ENCODE measurements at places on chromosomes 7 and 10. TPM values are rescaled to one million over a fixed set of nuclear protein-coding genes. Genes with fewer than 3 reads are reported as not detected.

DNA sequence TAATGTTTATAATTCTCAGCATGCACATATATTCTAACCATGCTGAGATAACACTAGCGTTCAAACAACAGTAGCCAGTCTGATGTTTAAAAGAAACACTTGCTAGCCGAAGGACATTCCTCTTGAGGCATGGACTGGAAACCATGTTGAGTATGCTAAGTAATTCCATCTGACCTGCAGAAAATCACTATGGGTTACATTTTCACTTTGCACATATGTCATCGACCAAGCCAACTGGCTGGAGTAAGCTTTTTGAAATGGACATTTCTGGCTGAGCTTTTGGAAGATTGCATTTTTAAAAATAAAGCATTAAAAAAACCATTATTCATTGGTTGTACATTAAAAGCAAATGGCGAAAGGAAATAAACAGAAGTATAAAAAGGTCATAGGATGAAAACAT, 88.2 kb downstream of the BBS9 start:
- no peaks in the 10 kb centered on the region for H3K4me1 ChIP-seq
- no peaks in the 10 kb centered on the region for H3K27me3 ChIP-seq
- DNase-seq = no peak
- no peak overlapping the region for H3K27ac ChIP-seq
- H3K4me3 ChIP-seq = no peak overlapping the region
- H3K36me3 ChIP-seq = no peaks in the 10 kb centered on the region

The TCAF2 gene
- total RNA-seq = 1.8 TPM

The AKR1B15 gene
- 0.29 TPM for total RNA-seq

- peaks cover 85% of the 10 kb centered on the region for H3K27me3 ChIP-seq
- H3K4me1 ChIP-seq = no peaks in the 10 kb centered on the region
- no peak overlapping the region for H3K4me3 ChIP-seq
- H3K36me3 ChIP-seq = no peaks in the 10 kb centered on the region
- no peak for DNase-seq
Observed at GRCh38 chr10:100811261-100811660, 65.9 kb downstream of the PAX2 start.

DNA sequence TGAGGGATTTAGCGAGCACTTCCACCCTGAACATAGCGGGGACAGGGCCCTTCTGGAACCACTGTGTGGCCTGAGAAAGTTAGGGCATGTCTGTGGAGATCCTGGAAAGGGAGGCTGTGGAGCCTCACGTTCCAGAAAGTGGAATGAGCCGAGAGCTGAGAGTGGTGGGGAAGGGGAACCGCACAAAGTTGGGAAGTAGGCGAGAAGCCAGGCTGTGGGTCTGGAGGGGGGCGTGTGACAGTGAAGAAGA, 10.4 kb upstream of the PAX2 start:
- no peak for DNase-seq
- H3K27ac ChIP-seq = no peak overlapping the region

GRCh38 chr7:91249506-91250233, 14.6 kb upstream of the FZD1 start:
- peaks cover 16% of the 10 kb centered on the region for H3K4me1 ChIP-seq
- no peaks in the 10 kb centered on the region for H3K36me3 ChIP-seq
- no peaks in the 10 kb centered on the region for H3K27me3 ChIP-seq
- H3K27ac ChIP-seq = no peak overlapping the region
- no peak overlapping the region for H3K4me3 ChIP-seq

- peak overlapping the region; percentile 55 for H3K4me3 ChIP-seq
- no peaks in the 10 kb centered on the region for H3K36me3 ChIP-seq
- H3K27ac ChIP-seq = peak overlapping the region; percentile 37
- H3K4me1 ChIP-seq = peaks cover 18% of the 10 kb centered on the region
- H3K27me3 ChIP-seq = no peaks in the 10 kb centered on the region
- no peak for DNase-seq
Observed at GRCh38 chr10:112376396-112376790, 2.5 kb downstream of the ACSL5 start.

The SP4 gene
- total RNA-seq = 5.1 TPM

The EEPD1 gene
- total RNA-seq = 9.0 TPM

DNA sequence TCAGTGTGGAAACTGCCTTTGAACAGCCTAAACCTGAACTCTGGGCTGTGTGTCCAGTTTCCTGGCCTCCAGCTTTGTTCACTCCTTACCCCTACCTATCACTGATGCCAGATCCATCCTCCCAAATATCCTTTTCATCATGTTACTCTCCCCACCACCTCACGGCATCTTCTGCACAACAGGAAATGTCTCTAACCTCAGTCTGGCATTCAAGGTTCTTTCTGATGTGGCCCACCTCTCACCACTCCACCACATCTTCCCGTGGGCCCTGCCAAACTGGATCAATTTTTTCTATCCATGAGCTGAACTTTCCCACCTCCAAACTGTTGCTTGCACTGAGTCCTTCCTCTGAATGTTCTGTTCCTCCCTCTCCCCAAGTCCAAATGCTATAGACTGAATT, 35.8 kb upstream of the MAP3K8 start:
- DNase-seq = no peak
- no peaks in the 10 kb centered on the region for H3K4me1 ChIP-seq
- H3K4me3 ChIP-seq = no peak overlapping the region

- no peaks in the 10 kb centered on the region for H3K36me3 ChIP-seq
- no peak overlapping the region for H3K27ac ChIP-seq
- H3K27me3 ChIP-seq = no peaks in the 10 kb centered on the region
- H3K4me1 ChIP-seq = peaks cover 7% of the 10 kb centered on the region
- no peak overlapping the region for H3K4me3 ChIP-seq
Observed at GRCh38 chr7:156897673-156898072, 4.7 kb upstream of the LMBR1 start.

GRCh38 chr10:28566458-28567015, 33.6 kb downstream of the WAC start:
- H3K27me3 ChIP-seq = no peaks in the 10 kb centered on the region
- peaks cover 17% of the 10 kb centered on the region for H3K4me1 ChIP-seq
- H3K4me3 ChIP-seq = no peak overlapping the region
- H3K27ac ChIP-seq = no peak overlapping the region

GRCh38 chr10:26612151-26612915, 85.2 kb upstream of the PDSS1 start:
- H3K4me3 ChIP-seq = no peak overlapping the region
- no peak overlapping the region for H3K27ac ChIP-seq
- no peaks in the 10 kb centered on the region for H3K4me1 ChIP-seq
- no peak for DNase-seq
- no peaks in the 10 kb centered on the region for H3K27me3 ChIP-seq
- H3K36me3 ChIP-seq = no peaks in the 10 kb centered on the region

The PRXL2A gene
- total RNA-seq = 5.1 TPM

DNA sequence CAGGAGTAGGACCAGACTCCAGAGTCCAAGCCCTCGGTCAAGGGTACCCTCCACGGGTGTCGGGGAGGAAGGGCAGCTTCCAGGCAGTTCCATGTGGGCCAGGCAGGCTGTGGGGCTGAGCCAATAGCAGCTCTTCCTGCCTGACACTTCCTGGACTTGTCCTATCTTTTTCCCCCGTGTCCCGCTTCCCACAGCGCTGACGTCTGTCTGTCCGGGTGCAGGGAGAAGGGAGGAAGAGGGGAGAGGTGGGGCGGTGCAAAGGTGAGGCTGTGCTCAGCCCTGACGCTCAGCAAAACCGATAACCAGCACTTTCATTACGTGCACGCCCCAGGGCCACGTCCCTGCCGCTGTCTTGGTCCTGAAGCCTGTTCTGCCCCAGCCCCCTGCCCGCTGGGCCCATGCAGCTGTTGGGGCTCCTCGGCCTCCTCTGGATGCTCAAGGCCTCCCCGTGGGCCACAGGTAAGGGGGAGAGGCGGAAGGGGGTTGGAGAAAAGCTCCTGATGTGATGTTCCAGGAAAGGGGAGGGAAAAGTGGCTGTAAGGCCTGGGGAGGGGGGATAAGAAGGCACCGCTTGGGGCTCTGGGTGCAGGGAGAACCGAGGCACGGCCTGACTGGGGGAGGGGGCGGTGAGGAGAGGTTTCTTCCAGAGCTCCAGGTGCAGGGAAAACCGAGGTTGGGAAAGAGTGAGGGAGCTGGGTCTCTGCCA, at the start of gene MUC3A:
Gene MUC3A, plus strand, starts transcription at position 308 of the 706 bp plus-strand sequence. Its CDS starts 91 bp downstream, at position 399.
- no peaks in the 10 kb centered on the region for H3K36me3 ChIP-seq
- no peak within 1 kb of the TSS for H3K4me3 ChIP-seq
- peaks cover 30% of the 10 kb centered on the region for H3K27me3 ChIP-seq
- no peaks in the 10 kb centered on the region for H3K4me1 ChIP-seq

DNA sequence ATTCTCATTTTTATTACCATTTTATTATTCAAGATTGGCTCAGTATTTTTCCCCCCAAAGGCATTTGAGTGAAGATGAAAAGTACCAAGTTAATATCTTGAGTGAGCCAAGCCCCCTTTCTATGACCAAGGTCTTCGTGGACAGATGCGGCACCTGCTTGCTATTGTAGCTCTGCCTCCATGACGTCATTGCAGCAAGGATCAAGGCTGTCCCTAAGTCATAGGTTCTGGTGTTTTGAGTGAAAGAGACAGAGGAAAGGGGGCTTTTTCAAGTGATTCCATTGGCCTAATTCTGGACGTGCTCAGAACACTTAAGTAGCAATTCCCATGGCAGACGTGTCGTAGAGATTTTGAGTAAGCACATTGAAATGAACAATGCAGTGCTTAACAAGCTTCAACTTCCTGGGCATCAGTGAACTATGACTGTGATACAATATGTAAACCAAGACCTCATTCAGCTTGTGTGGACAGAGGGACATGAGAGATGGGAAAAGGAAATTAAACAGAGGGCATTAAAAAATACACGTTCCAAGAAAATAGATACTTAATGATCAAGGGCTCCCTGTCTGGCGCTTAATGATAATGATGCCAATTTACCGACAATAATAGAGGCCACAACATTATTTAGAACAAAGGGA, 248.7 kb upstream of the NPVF start:
- H3K4me3 ChIP-seq = no peak overlapping the region
- H3K4me1 ChIP-seq = no peaks in the 10 kb centered on the region
- no peak overlapping the region for H3K27ac ChIP-seq
- DNase-seq = no peak
- H3K36me3 ChIP-seq = no peaks in the 10 kb centered on the region
- no peaks in the 10 kb centered on the region for H3K27me3 ChIP-seq

DNA sequence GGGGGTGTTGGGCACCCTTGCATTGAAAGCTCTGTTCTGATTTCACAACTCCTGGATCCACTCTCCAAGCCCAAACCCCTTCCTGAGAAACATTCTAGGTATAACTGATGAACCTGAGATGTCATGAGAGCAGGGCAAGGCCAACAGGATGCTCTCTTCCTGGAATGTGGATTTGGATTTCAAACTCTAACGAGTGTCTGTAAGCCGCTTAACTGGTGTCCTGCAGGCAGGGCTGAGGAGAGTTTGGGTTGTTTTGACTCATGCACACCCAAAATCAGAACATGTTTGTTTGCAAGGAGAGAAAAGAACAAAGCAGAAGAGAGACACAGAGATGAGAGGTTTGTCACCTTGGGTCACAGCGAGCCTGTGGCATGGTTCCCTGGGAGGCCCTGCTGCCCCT, 24.6 kb upstream of the AKR1E2 start:
- no peak overlapping the region for H3K27ac ChIP-seq
- H3K27me3 ChIP-seq = no peaks in the 10 kb centered on the region
- DNase-seq = no peak
- H3K4me1 ChIP-seq = peaks cover 19% of the 10 kb centered on the region
- H3K4me3 ChIP-seq = no peak overlapping the region

The SMO gene
- 23.9 TPM for total RNA-seq

The LRIT2 gene
- total RNA-seq = not detected

DNA sequence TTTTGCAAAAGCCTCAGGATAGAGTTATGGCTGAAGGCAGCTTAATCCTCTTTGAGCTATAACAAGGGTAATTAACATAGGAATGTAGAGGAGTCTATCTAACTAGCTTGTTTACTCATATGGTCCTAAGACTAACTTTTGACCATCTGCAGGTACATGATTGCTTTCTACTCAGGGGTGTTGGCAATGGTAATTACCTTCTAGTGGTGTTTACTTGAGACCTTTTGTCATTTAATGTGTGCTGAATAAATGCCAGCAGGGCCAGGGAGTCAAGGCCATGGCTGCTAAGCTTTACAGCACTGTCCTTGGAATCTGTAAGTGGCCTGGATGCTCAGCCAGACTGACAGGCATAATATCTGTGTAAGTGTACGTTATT, 1325.0 kb downstream of the XPNPEP1 start:
- H3K4me3 ChIP-seq = no peak overlapping the region
- no peak for DNase-seq
- no peak overlapping the region for H3K27ac ChIP-seq
- H3K4me1 ChIP-seq = no peaks in the 10 kb centered on the region

- H3K27ac ChIP-seq = peak overlapping the region; percentile 41
- peaks cover 26% of the 10 kb centered on the region for H3K4me1 ChIP-seq
- no peaks in the 10 kb centered on the region for H3K36me3 ChIP-seq
- peak overlapping the region; percentile 60 for H3K4me3 ChIP-seq
Observed at GRCh38 chr7:135980012-135980551, 2.9 kb upstream of the MTPN start.

The WIPF3 gene
- total RNA-seq = under 0.01 TPM

DNA sequence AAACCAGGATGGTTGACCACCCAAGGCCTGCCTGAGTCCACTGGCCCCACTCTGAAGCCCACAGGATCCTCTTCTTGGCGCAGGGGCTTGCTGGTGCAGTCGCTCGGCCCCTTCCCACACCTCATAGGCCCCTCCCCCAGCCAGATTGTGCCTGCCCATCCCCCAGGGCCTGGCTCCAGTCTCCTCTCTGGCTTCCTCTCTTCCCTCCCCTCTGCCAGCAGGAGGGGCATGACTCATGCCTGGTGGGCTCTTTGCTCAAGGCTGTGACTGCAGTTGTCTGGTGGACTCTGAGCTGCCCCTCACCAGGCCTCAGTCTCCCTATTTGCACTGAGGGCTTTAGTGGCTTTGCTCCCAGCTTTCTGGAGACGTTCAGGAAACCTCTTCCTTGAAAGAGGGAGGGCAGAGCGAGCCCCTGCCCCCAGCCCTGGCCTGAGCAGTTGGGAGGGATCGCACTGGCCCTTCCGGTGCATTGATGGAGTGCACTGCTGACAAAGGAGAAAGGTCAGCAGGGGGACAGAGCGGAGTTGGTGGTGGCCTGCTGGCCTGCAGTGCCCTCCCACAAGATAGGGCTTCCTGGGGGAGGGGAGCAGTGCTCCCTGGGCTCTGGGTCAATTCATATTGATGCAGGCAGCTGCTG, 60.7 kb downstream of the ZMIZ1 start:
- DNase-seq = peak; percentile 93
- no peak overlapping the region for H3K27ac ChIP-seq
- H3K36me3 ChIP-seq = peaks cover 34% of the 10 kb centered on the region
- no peaks in the 10 kb centered on the region for H3K27me3 ChIP-seq

DNA sequence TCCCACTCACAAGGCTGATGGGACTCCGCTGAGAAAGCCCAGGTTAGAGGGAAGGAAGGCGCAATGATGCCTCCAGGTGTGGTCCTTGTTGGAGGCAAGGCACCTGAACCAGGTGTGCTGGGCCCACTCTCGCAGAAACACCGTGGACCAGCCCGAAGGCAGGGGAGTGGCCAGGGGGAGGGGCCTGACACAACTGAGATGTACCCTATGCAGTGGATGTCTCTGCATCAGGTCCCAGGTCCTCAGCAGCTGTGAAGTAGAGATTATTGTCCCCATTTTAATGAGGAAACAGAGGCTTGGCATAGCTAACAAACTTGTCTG, 32.0 kb downstream of the GBX1 start:
- no peaks in the 10 kb centered on the region for H3K4me1 ChIP-seq
- no peak overlapping the region for H3K4me3 ChIP-seq
- H3K36me3 ChIP-seq = peaks cover 32% of the 10 kb centered on the region
- H3K27me3 ChIP-seq = no peaks in the 10 kb centered on the region
